ENCODE measurements at places on chromosomes 7 and 10.

DNA sequence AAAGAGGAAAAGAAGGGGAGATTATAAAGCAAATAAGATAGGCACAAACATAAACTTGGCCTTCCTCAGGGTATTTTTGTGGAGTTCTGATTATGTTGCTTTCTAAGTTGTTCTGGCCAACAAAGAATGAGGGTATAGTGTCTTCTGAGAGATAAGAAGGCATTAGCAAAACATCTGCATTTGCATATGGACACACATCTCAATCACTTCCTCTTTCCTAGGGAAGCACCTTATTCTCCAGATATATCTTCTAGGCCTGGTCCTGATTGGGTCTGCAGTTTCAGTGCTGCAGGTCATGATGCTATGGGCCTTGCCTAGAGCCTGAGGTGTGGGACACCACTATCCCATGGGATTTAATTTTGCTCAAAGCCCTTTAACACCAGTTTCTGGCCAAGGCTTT lies 308.8 kb upstream of the PHYHIPL start:
- no peak for DNase-seq

- no peak for DNase-seq
Measured at GRCh38 chr10:69703766-69704630, 74.0 kb downstream of the FAM241B start.

- no peak for DNase-seq
Measured at GRCh38 chr7:34497153-34497777, 160.8 kb upstream of the NPSR1 start.

DNA sequence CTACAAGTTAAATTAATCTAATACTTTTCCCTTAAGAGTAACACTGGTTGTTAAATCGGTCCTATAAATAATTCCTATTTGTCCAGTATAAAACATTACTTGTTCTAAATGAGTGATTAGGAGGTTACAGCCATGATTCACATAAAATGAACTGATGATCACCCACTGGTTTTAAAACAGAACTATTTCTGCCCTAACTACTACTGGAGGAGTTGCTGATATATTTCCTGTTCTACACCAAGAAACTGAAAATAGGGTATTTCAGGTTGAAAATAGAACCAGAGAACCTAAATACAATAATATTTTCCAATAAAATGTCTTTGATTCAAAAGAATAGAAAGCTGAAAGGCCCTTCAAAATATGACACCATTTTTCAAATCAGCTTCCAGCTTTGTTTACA lies 30.9 kb downstream of the DNAJC1 start:
- no peak for DNase-seq

GRCh38 chr10:124307591-124307990 lies 111.1 kb downstream of the OAT start:
- DNase-seq = no peak

GRCh38 chr10:71285180-71285545 lies 33.9 kb upstream of the SLC29A3 start:
- DNase-seq = no peak

GRCh38 chr10:21705828-21706176 lies 171.8 kb downstream of the MLLT10 start:
- DNase-seq = no peak

- DNase-seq = no peak
Measured at GRCh38 chr10:124448696-124449169, 1.1 kb downstream of the NKX1-2 start.

DNA sequence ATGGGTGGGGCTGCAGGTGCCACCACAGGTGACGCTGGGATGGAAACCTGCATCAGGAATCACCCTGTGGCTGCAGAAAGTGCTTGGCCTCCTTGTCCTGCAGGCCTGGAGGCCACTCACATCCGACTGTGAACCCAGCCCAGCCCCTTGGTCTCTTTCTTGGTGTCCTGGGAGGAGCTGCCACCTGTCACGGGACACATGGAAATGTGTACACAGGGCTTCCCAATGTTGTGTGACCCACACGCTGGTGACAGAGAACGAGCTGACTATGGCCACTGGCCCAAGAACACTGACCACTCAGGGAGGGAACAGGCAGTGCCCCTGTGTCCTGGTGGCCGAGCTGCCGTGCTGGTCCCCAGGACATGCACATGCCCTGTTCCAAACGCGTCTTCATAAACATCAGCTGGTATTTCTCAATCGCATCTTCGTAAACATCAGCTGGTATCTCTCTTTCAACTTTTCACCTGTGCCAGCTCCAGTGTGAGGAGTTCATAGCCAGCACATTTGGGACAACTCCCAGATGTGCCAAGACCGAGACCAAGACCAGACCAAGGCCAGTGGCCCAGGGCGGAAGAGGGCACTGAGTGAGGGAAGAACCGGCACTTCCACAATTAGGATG lies 57.9 kb upstream of the INPP5A start:
- no peak for DNase-seq

- DNase-seq = no peak
Measured at GRCh38 chr10:68963151-68963550, 7.2 kb downstream of the DDX21 start.

GRCh38 chr10:82318534-82318933 lies 443.5 kb downstream of the NRG3 start:
- DNase-seq = no peak
